ENCODE measurements at places on chromosomes 5 and 9. TPM values are rescaled to one million over a fixed set of nuclear protein-coding genes. Genes with fewer than 3 reads are reported as not detected.
A peak's percentile ranks its signal among the peaks of the same experiment; 100 is the strongest.

PCDHGA4 gene
- total RNA-seq: 0.50 TPM

SPAAR gene
- total RNA-seq: 0.18 TPM

TMOD1 gene
- total RNA-seq: 0.48 TPM

ASS1 gene
- 182 TPM for total RNA-seq

GARIN3 gene
- not detected for total RNA-seq

- DNase-seq: no peak
Measured at GRCh38 chr9:123150708-123151503, 117.4 kb downstream of the GPR21 start.

GRCh38 chr5:149611326-149611725, 30.0 kb downstream of the ARHGEF37 start:
- DNase-seq: peak; percentile 75

DNA sequence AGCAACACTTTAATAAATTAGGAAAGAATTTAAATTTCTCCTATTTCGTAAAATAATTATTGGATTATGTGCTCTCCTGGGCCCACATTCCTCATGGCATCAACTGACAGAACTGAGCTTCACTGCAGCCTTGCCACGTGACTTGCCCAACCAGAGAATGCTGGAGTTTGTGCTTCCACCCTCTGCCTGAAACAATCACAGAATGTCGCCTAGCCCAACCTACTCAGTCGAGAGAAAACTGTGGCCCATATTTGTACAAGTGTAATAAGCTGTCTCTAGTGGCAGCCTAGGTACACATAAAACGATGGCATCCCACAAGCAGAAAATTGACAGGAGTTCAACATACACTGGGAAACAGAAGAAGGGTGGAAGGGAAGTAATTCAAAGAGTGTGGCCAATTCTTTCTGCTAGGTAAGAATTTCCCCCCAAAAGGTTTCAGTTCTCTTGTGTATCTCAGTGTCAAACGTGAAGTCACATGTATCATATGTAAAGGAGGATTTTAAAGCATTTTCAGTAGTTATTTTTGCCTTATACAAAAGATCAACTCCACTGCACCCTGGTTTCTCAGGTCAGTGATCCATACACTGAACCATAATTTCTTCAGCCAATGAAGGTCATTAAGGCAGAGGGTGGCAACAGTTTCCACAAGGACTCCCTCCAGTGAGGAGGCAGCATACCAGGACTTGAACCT, 41.7 kb downstream of the ZNF608 start:
- no peak for DNase-seq

DNA sequence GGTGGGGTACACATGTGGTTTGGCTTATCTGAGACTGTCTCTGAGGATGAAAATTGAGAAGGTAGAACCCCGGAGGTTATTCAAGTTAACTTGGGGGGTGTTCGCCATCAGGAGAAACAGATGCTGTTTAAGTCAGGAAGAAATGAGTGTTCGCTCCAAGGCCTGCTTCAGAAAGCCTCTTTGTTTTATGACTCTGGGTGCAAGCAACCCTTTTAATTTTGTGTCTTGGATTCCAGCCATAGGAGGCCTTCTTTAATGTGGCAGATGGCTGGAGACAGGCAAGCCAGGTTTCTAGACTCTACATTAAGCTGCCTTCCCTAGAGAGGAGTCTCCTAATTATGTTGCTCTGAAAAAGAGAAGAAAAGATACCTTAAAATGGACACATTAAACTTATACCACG, 4.2 kb upstream of the SMAD5 start:
- no peak for DNase-seq

All from astrocyte (in vitro differentiated cells and primary cell).